ENCODE measurements at places on chromosomes 2 and 18. TPM values are rescaled to one million over a fixed set of nuclear protein-coding genes. Genes with fewer than 3 reads are reported as not detected.

DNA sequence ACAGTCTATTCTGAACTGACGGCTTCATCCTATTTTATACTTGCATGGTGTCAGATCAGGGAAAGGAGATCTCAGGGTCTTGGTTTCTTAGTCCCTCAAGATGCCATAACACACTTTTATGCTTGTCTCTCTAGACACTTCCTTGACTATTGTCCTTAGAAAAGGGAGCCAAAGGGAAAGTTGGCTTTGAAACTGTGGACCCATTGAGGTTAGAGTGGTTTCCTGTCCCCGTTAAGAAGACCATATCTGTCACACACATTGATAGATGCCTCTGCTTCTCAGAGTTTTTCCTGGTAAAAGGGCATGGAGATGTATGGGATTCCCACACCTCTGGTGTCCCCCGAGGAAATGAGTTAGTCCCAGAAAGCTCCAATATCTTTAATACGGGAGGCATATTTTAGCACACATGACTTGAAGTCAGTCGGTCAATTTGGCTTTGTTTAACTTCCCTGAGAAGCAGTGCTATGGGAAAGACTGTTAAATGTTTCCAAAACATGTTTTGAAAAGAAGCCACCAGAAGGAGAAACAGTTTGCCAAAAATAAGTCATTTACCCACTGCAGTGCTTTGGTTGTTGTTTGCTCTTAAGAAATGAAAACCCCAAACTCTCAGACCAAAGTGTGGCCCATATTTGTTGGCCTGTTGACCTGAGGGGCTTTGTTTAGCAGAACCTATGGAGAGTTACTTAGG lies 133.4 kb upstream of the CXCR4 start:
- no peak for DNase-seq

DNA sequence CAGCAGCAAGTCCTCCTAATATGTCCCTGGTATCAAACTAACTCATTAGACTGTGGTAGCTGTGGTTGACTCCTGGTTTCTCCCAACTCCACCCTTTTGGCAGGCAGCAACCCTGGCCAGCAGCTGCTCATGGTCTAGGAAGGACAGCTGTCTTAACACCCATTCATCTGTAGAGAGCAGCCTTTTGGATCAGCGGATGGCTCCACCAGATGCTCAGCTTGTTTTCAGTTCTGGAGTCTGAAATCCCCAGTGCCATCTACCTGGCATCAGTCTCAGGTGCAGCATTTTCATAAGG lies 100.5 kb downstream of the SPOPL start:
- no peak for DNase-seq

GRCh38 chr18:59724103-59724502 lies 26.9 kb upstream of the CCBE1 start:
- DNase-seq = no peak

DNA sequence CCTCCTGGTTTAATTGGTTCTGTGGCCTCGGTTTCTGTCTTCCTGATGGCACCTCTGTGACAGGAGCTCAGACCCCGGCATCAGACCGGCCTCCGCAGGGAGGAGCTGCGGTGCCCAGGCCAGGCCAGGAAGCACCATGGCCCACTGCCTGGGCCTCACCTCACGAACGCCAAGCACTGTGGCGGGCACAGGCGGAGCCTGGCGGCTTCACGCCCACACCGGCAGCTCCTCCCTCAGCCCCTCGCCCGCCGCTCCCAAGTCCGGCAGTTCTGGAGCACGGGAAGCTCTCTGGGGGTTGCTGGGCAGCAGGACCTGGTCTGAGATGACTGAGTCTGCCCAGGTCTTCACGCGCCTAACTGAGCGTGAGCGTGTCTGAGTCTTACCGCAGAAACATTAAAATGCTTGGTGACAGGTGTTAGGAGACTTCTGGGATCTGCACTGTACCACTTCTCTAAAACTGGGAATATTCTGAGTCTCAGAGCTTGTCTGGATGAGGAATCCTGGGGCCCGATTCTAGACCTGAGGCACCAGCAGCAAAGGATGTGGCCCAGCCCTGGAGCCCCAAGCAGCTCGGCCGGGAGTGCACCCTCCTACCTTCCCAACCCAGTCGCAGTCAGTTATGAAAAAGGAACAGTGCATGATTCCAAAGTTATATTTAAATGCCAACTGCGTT lies 21.9 kb downstream of the RTP5 start:
- DNase-seq = no peak

GRCh38 chr18:25815659-25816058 lies 274.8 kb downstream of the SS18 start:
- DNase-seq = no peak

- DNase-seq = no peak
These were observed 123.8 kb downstream of the ARL4C start for GRCh38 chr2:234373060-234373459.

- no peak for DNase-seq
These were observed 311.9 kb downstream of the MYCN start for GRCh38 chr2:16252251-16252650.

DNA sequence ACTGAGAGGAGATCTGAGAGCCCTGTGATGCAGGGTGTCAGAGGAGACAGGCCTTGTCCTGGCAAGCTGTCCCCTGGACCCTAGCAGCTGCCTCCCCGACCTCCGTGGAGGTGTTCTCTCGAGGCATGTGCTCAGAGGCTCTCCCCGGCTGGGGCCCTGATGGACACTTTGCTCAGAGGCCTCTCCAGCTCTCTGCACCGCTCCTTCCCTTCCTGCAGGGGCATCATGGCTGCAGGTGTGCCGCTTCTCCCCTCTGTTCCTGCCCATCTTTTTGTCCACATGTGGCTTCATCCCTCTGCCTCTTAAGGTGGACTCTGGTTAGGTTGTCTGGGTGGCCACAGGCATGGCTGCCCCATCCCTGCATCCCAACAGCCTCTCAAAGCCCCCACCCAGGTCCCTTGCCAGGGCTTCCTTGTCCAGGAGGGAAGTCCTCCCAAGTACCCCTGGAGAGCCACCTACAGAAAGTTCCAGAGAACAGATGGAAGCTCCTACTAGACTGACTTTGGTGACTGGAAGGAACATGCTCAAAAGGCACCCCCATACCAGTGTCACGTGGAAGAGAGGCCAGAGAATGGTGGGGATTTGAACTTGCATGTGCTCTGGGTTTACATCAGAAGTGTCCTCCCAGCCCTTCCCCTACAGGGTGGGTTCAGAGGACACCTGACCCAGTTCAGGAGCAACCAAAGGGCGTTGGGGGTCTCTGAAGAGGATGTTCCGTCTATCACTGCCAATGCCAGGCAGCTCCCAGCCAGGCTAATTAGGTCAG lies 120.4 kb downstream of the KLHL29 start:
- no peak for DNase-seq

DNA sequence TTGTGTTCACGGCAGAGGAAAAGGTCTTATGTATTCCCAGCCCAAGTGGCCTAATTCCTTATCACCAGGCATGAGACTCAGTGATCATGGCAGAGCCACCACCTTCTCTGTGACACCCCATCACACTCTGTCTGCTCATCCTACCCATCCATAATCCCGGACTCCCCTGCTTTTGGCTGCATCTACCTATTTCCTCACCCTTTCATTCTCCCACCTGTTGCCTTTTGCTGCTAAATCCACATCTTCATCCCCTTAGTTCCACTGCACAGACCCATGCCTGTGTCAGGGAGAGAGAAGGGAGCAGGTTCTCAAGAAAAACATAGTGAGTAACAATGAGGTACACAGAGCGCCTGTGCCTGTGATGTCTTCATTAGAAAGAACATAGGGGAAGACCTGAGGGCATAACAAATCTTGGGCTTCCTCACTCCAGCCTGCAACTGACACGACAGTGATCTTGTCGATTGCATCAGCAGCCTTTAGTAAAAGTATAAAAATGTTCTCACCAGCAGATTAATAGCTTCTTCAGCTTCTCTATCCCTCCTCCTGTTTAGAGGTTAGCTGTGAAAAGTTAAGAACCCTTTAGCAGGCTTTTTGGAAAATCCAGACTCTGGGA lies 246.5 kb upstream of the SPRED2 start:
- DNase-seq = no peak

- no peak for DNase-seq
These were observed 7.7 kb downstream of the DNMT3A start for GRCh38 chr2:25333981-25334380.

DNA sequence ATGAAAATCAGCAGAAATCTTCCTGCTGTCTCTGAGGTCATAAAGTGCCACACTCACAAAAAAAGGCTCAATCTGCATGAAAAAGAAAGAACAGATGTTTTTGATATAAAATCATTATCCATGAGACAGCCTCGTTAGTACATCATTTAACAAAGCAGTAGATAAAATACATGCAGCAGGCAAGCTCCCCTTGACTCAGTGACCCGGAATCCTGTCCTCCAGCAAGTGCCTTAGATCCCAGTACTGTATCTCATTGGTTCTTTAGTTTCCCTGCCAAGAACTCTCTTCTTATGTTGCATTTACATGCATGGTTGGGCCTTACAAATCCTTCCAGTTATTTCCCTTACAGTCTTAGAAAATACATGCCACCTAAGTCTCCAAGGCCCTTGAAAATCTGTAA lies 148.9 kb upstream of the CCDC195 start:
- DNase-seq = peak; percentile 56

DNA sequence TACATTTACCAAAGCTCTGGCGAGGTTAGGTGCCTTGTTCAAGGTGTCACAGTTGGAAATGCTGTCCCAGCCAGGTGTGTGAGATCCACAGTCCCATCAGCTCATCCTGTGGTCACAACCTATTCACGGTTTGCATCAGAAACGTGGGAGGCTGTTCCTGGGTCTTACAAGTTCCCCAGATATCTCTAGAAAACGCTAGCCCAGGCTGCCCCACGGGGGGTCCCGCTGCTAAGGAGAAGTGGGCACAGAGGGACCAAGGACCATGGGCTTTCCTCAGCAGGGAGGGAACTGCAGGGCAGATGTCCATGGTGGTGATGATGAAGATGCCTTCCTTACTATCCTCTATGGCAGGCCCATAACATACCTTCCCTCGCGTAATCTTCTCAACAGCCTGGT lies 649 bp downstream of the FECH start:
- no peak for DNase-seq

The TACR1 gene
- polyA plus RNA-seq = 0.49 TPM

The PAX3 gene
- polyA plus RNA-seq = not detected

The AGBL5 gene
- 33.4 TPM for polyA plus RNA-seq

The CAPN13 gene
- 3.4 TPM for polyA plus RNA-seq

All from kidney (tissue), 22 donors.